ENCODE measurements at places on chromosomes 2 and 18. TPM values are rescaled to one million over a fixed set of nuclear protein-coding genes. Genes with fewer than 3 reads are reported as not detected.

DNA sequence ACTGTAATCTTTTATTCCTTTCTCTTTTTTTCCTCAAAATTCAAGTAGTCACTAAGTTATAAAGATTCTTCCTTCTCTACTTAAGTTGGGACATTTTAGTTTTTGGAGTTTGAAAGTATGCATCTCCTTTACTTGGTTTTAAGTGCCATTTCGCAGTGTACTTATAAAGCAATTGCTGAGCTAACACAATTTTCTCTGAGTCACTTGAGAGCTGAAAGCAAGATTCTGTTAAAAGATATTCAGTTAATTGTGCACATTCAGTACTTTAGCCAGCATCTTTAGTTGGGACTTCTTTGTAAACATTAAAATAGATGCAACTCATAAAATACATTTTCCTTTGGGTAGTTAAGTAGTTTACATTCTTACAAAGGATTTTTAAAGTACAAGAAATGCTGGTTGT is 136.0 kb downstream of the GFPT1 start:
- DNase-seq: no peak

DNA sequence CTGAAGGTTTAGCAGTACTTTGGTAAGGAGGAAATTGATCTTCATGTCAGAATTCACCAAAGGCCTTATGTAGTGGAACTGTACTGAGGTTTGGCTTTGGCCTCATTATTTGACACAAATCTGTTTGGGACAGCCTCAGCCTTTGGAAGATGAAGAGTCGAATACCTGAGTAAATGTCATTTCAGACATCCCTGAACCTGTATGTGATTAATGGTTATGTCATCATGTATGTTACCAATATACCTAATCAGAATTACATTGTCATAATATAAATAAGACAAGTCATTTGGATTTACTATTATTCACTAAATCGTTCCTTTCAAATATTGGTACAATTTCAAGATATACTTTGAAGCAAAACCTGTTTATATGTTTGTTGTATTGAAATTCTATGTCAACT is 10.6 kb upstream of the ABCA12 start:
- DNase-seq: no peak

- DNase-seq: no peak
Measured at GRCh38 chr2:20457661-20458630, 11.1 kb downstream of the RHOB start.

Gene SLC9A2
- total RNA-seq: 4.2 TPM

GRCh38 chr2:1593371-1594122 is 150.8 kb downstream of the PXDN start:
- DNase-seq: no peak

Gene RFTN2
- 37.4 TPM for total RNA-seq
